ENCODE measurements at places on chromosomes 5 and 9.

GRCh38 chr5:43833961-43834360, 231.0 kb downstream of the NNT start:
- DNase-seq = no peak

DNA sequence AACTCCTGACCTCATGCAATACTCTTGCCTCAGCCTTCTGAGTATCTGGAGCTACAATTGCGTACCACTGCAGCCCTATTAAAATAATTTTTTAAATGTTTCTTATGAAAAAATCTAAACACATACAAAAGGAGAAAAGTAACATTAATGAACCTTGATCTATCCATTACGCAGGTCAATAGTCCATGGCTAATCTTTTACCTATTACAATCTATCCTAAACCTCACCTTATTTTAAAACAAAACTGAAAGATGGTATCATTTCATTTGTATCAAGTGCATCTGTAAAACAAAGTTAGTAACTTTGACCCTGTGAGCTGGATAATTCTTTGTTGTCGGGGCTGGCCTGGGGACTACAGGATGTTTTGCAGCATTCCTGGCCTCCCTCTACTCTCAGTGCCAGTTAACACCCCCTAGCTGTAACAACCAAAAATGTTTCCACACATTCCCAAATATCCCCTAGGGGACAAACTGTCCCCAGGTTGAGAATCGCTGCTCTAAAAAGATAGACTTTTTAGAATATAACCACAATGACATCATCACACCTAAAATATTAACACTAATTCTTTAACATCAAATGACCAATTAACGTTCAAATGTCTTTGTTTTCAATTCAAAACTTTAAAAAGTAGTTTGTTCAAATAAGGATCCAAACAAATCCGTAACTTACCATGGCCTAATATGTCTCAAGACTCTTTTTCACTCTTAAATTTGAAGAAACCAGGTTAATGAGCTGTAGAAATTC, 54.8 kb downstream of the RNF38 start:
- no peak for DNase-seq

- DNase-seq = no peak
Measured at GRCh38 chr5:67643536-67643935, 446.9 kb upstream of the CD180 start.

DNA sequence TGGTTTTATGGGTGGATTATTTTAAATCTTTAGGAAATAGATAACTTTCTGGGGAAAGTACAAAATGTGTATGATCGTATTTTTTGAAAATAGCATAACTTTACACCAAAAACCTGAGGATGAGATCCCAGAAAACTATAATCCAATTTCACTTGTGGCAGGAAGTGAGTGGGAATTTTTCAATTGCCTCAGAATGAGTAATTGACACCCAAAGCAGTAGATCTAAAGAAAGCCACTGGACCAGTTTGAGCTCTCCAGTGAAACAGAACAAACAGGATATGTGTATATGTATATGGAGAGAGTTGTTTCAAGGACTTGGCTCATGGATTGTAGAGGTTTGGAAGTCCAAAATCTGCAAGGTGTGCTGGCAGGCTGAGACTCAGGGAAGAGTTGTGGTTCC, 109.2 kb upstream of the SHB start:
- no peak for DNase-seq

DNA sequence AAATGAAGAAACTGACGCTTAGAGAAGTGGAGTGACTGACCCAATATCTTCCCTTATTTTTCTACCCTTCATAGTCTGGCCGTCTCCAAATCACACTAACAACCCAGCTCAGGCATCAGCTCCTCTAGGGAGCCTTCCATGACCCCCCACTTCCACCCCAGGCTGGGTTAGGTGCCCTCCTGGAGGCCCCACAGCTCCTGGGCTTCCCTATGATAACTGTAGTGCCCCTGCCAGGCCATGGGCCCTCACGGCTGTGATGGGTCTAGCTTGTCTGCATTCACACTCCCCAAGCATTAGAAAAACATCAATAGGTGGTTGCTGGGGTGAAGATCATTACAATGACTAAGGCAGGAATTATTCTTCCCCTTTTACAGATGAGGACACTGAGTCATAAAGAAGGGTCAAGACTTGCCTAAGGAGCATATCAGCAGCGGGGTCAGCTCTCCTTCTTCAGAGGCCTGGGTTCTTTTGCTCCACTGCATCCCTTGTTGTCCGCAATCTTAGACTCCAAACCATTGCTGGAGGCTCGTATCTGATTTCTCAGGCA, 7.3 kb downstream of the CORO2A start:
- no peak for DNase-seq

DNA sequence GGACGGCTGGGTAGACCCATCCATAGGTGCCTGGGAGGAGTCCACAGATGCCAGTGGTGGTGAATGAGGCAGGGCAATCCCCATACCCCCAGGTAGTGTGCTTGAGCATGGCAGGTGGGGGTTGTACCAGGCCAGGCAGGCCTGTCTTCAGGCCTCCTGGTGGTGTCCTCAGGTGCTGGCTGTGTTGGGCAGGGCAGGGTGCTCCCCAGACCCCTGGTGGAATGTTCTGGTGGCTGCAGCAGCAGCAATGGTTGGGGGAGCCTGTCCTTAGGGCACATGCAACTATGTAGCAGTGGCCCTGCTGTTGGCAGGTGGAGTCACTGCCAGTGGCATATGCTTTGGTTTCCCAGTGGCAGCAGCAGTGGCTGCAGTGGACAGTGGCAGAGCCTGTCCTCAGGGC, 10.0 kb downstream of the ALG2 start:
- DNase-seq = no peak

- DNase-seq = no peak
Measured at GRCh38 chr9:79588488-79589223, 16.9 kb downstream of the TLE4 start.

- no peak for DNase-seq
Measured at GRCh38 chr5:33229216-33229615, 211.5 kb upstream of the TARS1 start.

DNA sequence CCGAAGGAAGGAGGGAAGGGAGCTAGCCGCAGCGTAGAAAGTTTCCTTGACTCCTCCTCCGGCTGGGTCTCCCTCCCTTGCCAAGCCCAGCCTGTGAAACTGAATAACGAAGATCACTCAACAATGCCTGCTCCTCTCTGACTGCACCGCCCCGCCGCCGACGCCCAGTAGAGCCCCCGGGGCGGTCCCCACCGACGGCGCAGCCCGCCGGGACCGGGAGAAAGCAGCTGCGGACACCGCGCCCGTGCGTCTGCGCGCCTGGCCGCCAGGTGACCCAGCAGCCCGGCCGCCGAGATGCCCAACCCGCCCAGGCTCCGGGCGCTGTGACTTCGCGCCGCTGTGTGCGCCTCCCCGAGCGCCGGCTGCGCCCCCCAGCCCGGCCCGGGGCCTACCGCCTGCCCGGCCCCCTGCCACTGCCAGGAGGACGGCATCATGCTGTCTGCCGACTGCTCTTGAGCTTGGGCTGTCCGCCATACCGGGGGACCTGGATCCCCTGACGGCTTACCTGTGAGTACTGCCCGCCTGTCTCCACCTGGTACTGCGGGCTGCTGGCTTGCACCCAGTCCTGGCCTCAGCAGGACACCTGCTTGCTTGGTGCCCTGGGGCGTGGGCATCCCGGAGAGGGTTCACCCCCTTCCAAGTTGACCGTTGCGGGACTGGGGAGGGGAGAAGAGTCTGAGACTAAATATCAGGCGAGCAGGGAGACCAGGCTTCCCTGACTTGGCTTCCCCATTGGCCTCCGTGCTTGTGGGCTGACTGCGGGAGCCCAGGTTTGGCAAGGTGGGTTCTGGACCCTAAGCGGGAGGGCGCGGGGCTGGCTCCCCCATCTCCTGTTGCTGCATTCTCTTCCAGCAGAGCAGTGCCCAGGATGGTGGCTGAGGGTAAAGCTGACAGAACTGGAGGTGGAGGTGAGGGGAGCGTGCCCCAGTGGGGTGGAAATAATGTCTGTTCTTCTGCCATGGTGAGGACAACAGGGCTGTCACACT, 26.2 kb upstream of the SPTLC1 start:
- DNase-seq = no peak

DNA sequence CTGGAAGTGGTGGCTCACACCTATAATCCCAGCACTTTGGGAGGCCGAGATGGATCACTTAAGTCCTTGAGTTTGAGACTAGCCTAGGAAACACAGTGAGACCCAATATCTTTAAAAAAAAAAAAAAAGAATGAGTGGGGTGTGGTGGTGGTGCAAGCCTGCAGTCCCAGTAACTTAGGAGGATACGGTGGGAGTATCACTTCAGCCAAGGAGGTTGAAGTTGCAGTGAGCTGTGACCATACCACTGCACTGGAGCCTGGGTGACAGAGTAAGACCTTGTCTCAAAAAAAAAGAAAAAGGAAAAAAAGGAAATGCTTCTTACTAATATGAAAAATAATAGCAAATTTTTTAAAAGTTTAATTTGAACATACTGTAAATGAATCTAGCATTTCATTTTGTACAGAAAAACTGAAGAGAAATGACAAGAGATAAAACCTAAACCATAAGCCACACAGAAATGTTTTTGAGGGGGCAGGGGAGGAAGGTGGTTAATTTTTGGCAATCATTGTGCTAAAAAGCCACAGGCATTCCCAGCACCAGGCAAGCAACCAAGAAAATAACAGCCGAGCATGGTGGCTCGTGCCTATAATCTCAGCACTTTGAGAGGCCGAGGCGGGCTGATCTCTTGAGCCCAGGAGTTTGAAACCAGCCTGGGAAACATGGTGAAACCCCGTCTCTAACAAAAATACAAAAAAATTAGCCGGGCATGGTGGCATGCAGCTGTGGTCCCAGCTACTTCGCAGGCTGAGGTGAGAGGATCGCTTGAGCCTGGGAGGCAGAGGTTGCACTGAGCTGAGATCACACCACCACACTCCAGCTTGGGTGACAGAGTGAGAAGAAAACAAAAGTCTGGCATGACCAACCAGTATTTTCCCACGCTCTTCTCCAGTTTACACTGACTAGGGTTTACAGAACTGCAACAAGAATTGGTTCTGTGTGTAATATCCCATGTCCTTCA, 114.5 kb upstream of the NR5A1 start:
- DNase-seq = no peak

DNA sequence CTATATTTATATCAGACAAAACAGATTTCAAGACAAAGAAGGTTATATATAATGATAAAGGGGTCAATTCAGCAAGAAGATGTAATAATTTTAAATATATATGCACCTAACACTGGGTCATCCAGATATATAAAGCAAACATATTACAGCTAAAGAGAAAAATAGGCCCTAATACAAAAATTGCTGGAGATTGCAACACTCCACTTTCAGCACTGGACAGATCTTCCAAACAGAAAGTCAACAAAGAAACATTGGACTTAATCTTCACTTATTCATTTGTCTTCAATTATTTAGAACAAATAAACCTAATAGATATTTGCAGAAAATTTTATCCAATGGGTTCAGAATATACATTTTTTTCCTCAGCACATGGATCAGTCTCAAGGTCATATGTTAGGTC, 45.8 kb downstream of the MEIKIN start:
- no peak for DNase-seq
